ENCODE measurements at places on chromosomes 12 and 14.
A peak's percentile ranks its signal among the peaks of the same experiment; 100 is the strongest.

- DNase-seq = peak; percentile 76
Measured at GRCh38 chr12:89980236-89980635, 271.6 kb upstream of the ATP2B1 start.

GRCh38 chr12:101877806-101878242, 444 bp downstream of the DRAM1 start:
- DNase-seq = no peak

DNA sequence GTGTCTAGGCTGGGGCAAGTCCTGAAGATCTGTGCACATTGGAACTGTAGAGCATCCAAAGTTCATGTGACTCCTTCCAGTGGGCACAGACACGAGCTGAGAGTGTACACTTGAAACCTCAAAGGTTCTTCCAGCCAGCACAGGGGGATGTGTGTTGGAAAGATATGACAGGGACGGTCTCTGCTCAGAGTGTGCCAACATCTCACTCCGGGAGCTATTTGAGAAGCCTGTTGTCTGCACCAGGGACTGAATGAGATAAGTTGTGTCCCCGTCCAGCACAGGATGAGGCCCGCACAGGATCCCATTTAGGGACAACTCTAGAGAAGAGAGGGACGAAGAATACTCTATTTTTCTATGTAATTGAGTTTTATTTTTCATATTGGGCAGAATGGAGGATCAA, 136.3 kb downstream of the SNAPC1 start:
- DNase-seq = no peak

DNA sequence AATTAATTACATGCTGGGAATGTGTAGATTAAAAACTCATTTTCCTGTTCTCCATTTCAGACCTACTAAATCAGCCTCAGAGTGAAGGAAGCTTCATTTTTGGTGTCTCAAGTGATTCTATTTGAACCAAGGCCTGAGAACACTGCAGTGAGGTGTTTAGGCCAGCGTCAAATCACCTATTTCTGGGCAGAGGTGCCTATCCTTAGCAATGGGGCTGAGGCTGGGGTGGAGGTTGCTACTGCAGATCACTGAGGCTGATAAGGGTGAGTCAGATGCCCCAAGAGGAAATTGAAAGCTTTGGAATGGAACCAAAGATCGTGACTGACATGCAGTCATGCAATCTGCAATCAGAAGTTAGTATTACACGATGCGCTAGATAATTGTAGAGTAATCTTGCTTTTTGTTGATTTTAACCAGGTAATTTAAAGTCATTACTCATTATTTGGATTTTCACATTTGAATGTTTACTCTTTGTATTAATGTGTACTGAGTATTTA, 4.4 kb downstream of the TXNRD1 start:
- DNase-seq = peak; percentile 83

DNA sequence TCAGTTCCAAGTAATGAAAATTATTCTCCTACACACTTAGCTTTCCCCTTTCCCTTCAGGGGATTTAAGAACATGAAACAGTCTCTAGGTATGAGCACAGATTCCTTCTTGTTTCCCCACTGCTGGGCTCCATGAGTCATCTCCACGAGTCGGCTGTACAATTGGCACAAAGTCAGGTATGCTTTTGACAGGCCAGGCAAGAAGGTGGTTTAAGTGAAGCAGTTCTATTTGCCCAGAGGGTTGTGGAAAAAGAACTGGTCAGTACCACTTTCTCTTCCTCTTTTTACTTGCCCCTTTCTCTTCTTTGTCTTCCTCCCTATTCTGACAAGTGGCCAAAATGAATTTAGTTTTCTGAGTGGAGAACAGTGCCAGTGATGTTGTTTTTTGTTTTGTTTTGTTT, 16.3 kb downstream of the DYNC1H1 start:
- DNase-seq = peak; percentile 99

- DNase-seq = no peak
Measured at GRCh38 chr12:3230758-3231375, 153.7 kb downstream of the TSPAN9 start.

- no peak for DNase-seq
Measured at GRCh38 chr12:67624355-67624754, 24.2 kb upstream of the DYRK2 start.

DNA sequence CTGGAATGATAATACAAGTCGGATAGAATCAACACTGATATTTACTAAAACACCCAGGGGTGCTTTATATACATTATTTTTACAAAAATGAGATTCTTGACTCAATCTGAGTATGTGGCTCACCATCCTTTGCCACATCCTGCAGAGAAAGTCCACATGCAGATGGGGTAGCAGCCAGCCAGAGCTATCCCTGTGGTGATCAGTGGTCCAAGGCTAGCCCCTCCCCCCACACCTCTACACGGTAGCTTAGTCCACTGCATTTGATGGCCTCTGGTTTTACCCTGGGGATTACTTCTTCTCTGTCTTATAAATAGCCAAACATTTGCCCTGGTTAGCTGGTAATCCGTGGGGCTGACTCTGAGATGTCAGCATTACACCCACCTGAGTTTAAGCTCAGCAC, 28.1 kb upstream of the TTC7B start:
- no peak for DNase-seq

DNA sequence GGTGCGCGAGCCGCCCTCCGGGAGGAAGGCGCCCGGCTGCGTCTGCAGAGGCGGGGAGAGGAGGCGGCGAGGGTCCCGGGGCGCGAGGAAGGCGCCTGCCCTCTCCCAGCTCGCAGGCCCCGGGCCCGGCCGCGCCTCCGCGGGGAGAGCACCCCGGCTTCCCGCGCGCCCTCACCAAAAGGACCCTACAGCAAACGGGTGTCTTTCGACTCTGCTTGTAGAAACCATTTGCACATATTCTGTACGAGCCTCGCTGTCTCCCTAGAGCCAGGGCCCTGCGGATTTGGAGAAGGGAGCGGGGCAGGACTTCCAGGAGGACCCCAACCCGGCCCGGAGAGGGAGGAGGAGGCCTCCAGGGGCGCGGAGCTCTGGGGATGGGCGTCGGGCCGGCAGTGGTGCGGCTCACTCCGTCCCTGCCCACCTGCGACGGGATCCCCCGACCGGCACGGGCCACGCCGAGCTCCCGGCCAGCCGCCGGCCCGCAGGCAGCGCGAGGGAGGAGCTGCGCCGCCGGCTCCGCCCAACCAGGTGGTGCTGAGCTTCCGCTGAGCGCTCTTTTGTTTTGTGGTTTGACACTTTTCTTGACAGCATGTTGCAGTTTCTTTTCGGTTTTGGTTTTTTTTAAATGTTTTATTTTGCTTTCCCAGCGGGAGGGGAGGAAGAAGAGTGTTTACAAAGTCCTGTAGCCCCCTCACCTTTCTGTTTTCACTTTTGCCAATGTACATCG, 103.3 kb upstream of the FKBP4 start:
- no peak for DNase-seq

GRCh38 chr14:96630281-96630680, 128.1 kb downstream of the PAPOLA start:
- no peak for DNase-seq

- DNase-seq = peak; percentile 71
Measured at GRCh38 chr12:88546853-88547252, 33.4 kb downstream of the KITLG start.

GRCh38 chr14:59377491-59377890, 87.7 kb downstream of the GPR135 start:
- DNase-seq = no peak

DNA sequence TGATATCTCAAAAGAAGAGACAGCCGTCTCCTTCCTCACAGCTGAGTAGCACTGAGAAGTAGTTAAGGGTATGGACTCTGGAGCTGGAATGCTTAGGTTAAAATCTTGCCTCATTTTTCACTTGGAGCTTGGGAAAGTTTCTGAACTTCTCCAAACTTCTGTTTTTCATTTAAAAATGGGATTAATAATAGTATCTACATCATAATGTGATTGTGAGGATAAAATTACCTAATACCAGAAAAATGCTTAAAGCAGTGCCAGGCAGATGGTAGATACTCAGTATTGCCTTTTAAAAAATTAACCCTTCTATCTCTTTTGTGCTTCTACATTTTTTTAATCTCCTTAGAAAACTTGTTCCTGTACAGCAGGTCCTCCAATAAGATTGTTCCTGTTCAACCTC, 63.1 kb downstream of the A2M start:
- no peak for DNase-seq

- no peak for DNase-seq
Measured at GRCh38 chr12:61554268-61555008, 705.8 kb upstream of the USP15 start.

DNA sequence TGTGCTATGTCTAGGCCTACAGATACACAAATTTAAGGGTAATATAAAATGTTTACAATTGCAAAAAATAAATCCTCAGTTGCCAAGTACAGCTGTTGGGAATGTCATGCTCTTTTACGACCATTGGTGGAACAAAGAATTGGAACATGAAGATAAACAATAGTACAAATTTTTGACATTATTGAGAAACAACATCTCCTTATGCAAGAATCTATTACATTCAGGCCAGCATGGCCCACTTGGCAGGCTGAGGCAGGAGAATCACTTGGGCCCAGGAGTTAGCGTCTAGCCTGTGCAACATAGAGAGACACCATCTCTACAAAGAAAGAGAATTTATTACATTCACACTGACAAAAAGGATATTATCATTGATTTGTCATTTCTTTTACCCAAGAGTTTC, 135.9 kb upstream of the NTF3 start:
- DNase-seq = no peak

GRCh38 chr12:106428384-106428783, 70.8 kb downstream of the POLR3B start:
- peak; percentile 44 for DNase-seq

- DNase-seq = peak; percentile 8
Measured at GRCh38 chr14:29851397-29851796, 76.2 kb downstream of the PRKD1 start.

- DNase-seq = no peak
Measured at GRCh38 chr12:10842862-10843261, 6.4 kb downstream of the PRR4 start.

DNA sequence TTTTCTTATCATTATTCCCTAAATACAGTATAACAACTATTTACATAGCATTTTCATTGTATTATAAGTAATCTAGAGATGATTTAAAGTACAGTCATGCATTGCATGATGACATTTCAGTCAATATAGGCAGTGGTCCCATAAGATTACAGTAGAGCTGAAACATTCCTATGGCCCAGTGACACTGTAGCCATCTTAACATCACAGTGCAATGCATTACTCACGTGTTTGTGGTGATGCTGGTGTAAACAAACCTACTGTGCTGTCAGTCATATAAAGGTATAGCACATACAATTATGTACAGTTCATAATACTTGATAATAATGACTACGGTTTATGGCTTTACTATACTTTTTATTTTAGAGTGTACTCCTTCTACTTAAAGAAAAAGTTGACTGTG, 13.3 kb downstream of the LLPH start:
- no peak for DNase-seq

DNA sequence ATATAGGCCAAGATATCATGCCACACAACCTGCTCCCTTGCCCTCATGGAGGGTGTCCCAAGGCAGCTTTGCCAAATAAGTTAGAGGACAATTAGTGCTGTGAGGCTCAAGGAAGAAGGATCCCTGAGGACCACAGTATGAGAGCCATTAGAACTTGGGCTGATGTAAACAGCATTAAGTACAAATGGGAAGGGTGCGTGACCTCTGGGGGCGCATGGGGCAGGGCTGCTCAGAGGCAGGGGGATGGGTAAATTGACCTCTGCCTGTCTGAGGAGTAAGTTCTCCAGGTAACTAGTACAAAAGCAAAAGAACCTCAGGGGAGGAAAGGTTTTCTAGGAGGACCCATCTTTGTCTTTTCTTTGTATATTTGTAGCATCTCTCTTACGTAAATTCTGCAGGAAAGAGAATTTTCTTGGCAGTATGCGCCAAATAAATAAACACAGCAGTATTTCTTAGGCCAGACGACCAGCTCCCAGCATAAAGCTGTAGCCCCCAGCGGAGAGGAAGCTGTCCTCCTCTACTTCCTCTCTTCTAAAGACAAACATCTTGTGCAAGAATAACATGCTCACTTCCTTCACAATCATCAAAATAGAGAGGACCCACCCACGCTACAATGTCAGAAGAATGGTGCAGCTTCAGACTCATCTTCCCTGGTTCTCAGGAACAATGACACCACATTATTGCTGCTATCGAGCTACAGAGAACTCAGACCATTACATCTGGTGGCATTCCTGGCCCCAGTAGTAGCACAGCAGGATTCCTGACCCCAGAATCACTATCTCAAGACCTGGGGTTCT, 16.4 kb upstream of the VWF start:
- DNase-seq = peak; percentile 15

DNA sequence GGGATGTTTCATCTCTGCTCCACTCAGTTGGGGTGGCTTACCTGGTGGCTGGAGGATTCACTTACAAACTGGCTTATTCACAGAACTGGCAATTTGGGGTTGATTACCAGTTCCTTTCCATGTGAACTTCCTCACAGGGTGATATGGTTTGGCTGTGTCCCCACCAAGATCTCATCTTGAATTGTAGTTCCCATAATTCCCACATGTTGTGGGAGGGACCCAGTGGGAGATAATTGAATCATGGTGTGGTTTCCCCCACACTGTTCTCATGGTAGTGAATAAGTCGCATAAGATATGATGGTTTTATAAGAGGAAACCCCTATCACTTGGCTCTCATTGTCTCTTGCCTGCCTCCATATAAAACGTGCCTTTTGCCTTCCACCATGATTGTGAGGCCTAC, 26.9 kb upstream of the IGF1 start:
- DNase-seq = no peak

DNA sequence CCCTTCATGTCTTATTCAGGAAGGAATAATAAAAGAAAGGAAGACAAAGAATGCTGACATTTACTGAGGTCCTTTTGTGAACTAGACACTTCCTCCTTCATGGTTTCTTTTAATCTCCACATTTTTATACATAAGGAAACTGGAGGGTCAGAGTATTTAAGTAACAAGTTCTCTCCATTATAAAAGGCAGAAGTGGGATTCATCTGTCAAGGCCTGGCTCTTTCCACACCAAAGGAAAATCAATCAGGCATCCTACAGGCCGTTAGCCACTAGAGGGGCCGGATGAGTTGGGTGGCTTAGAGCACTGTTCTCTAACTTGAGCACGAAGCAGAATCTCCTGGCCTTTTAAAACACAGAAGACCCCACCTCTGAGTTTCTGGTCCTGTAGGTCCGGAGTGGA, 36.8 kb upstream of the NINJ2 start:
- no peak for DNase-seq

DNA sequence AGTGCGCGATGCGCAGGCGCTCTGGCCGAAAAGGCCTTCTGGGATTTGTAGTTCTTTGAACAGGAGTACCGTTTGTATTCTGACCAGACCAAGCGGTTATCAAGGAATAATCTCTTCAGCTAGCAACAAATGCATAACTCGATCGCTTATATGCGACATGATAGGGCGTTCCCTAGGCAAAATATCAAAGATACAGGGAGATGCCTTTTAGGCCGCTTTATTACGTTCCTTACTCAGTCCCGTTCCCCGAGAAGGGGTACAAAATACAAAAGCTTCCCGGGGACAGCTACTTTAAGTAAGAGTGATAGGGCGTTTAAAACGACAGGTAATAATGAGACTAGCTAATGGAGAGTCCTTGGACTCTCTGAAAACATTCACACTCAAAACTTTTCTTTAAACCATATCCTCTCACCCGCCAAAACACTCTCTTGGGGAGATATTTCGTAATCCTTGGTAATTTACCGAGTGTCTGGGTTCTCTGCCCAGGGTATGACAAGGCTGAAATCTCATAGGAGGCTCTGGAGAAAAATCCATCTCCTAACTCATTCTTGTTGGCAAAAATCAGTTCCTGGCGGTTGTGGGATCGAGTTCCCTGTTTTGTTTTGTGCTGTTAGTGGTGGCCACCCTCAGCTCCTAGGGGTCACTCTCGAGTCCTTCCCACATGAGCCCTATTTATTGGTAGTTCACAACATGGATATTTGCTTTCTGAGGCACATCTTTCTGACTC, 412 bp upstream of the SNW1 start:
- DNase-seq = peak; percentile 93

- DNase-seq = no peak
Measured at GRCh38 chr14:99688629-99689028, 4.5 kb downstream of the CYP46A1 start.
